ENCODE measurements at places on chromosomes 11 and 22.

DNA sequence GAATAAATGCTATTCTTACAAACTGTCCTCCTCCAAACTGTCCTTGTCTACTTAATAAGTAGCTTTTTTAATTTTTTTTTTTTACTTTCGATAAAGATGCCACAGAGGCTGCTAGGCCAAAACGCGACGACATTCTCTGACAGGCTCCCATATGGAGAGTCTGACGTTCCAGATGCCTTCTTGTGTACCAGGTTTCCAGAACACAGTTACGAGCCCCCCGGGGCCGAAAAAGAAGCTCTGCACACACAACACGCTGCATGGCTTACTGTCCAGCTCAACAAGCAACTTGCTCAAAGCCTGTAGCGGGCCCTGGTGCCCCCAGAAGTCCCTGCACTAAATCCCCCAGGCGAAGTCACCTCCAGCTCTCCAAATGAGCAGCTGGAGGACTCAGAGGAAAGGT is 39.3 kb downstream of the LARGE1 start:
- no peak for DNase-seq

- DNase-seq = no peak
Observed at GRCh38 chr22:50704510-50705218, 32.0 kb downstream of the SHANK3 start.

- no peak for DNase-seq
Observed at GRCh38 chr22:41352058-41352457, 29.7 kb upstream of the TEF start.

- no peak for DNase-seq
Observed at GRCh38 chr11:9367551-9367950, 16.9 kb upstream of the IPO7 start.

DNA sequence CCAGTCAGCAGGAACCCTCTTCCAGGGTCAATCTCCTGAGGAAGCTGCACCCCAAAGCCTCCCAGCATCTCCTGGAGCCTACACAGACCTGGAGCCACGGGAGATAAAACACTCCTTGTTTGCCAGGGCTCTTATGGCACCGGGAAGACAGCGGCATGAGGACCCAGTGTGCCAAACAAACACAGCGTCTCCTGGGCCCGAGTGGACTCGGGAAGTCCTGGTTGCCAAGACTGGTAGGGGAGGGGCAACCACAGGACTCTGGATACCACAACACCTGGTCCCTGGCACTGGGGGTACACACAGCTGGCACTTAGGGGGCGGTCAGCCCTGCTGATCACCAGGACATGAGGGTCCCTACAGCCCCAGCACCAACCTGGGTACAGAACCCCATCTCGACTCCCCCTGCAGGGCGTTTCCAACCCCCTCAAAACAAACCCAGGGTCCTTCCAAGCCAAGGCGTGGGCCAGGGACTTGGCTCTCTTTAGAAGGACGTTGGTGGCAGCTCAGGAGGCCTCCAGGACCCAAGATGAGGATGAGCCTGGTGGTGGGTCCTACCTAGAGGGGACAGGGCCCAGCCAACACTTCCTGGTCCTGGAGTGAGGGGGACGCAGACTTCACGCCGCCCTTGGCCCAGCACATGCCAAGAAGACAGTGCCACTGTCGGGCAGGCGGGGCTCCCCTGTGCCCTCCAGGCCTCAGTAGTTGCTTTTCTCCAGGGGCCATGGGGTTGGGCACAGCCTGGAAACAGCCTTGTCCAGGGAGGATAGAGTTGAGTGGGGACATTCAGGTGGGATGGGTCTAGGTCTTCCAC is 85.0 kb downstream of the CELSR1 start:
- no peak for DNase-seq

- no peak for DNase-seq
Observed at GRCh38 chr11:96162816-96163499, 180.0 kb downstream of the MAML2 start.

DNA sequence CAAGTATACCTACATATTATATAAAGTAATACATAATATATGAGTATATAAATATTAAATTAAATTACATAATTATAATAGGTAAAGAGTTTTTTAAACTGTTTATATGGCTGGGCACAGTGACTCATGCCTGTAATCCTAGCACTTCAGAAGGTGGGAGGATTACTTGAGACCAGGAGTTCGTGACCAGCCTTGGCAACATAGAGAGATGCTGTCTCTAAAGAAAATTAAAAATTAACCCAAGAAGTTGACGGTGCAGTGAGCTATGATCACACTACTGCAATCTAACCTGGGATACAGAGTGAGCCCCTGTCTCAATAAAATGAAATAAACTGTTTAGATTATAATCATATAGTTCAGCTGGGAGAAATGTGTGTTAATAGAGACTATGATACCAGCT is 363.0 kb downstream of the DDX10 start:
- no peak for DNase-seq

All from stimulated activated CD8-positive, alpha-beta memory T cell treated with anti-CD3 and anti-CD28 coated beads, Interleukin-15, amount 100 ng/mL, for 24 hours (primary cell).